Natural killer cell (primary cell): ENCODE measurements at places on chromosomes 2 and 18. TPM values are rescaled to one million over a fixed set of nuclear protein-coding genes. Genes with fewer than 3 reads are reported as not detected.

- H3K27ac ChIP-seq = no peak overlapping the region
- no peak overlapping the region for H3K4me3 ChIP-seq
- no peaks in the 10 kb centered on the region for H3K27me3 ChIP-seq
- peaks cover 10% of the 10 kb centered on the region for H3K4me1 ChIP-seq
- no peak for DNase-seq
These were observed 30.8 kb downstream of the NRP2 start for GRCh38 chr2:205713086-205713485.

- no peak overlapping the region for H3K4me3 ChIP-seq
- no peaks in the 10 kb centered on the region for H3K36me3 ChIP-seq
- H3K27me3 ChIP-seq = no peaks in the 10 kb centered on the region
- no peak for DNase-seq
- H3K4me1 ChIP-seq = no peaks in the 10 kb centered on the region
These were observed 216.6 kb downstream of the SPAG16 start for GRCh38 chr2:213500881-213501280.

Gene EMILIN2
- total RNA-seq = 25.6 TPM

Gene TXNDC9
- 22.2 TPM for total RNA-seq

Gene TGFA
- 5.0 TPM for total RNA-seq
